B cell (primary cell): ENCODE measurements at places on chromosomes 2 and 18.

GRCh38 chr2:100888601-100889000 lies 68.7 kb downstream of the NPAS2 start:
- no peak for DNase-seq

GRCh38 chr2:183125659-183126341 lies 1.6 kb downstream of the NUP35 start:
- DNase-seq = no peak

- peak; percentile 7 for DNase-seq
Observed at GRCh38 chr2:29317077-29317517, 201.9 kb downstream of the CLIP4 start.

DNA sequence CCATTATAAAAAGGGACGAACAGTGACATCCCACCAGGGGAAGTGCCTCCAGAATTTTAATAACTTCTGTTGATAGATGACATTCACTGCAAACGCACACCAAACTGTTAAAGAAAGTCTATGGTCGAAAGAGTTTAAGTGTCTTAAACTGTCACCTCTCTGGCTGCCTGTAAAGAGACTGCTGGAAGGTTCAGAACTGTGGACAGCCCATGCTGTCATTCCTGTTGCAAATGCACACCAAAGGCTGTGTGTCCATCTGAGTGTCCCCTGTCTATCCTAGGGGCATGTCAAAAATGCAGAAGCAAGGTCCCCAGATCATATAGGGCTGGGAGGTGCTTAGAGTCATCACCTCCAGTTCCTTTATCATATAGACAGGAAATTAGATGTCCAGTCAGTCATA lies 171.8 kb downstream of the CYRIA start:
- no peak for DNase-seq

DNA sequence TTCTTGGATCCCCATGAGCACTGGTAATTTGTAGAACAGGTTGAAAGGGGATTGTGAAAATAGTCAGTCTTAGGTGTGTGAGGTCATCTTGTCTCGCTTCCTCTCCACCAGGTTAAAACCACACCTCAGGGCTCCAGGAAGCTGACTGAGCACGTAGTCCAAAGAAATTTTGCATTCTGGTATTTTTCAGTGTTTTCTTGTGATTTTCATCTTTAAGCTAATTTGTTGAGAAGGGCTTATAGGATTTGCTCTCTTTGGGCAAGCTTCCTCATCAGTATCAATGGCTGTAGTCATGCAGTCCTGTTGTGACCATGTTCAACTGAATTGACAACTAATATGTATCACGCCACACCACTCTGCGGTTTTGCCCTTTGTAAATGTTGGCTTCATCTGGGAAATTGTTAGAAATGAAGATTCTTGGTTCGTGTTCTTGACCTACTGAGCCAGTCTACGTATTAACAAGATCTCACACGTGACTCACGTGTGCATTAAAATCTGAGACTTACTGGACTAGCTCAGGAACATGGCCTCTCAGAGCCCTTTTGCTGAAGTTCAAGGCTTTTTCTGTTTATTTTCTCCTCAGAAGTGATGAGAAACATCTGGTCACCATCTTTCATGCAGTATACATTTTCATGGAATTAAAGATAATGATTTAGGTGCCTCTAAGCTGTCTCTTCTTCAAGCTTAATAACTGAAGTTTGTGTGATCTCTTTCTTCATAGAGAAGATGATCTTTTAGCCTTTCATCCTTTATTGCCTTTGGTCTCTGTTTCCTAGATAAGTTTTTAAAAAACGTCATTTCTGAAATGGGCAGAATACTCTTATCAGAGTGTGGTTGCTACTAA lies 32.8 kb downstream of the FMNL2 start:
- DNase-seq = no peak

GRCh38 chr18:38930881-38931753 lies 1365.5 kb upstream of the CELF4 start:
- DNase-seq = no peak

DNA sequence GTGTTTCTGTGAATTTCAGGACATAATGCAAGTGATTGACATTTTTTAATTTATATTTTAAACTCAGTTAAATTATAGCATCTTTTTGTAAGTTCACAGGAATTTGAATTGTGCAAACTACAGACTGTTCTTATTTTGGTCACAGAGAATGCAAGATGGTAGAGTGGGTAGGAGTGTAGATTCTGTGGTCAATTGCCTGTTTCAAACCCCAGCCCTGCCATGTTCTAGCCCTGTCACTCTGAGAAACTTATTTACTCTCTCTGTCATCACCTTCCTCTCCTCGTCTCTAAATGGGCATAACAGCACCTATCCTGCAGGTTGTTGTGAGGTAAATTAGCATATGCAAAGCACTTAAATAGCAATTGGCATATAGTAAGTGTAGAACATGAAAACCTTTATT lies 879.8 kb downstream of the CPS1 start:
- DNase-seq = no peak

DNA sequence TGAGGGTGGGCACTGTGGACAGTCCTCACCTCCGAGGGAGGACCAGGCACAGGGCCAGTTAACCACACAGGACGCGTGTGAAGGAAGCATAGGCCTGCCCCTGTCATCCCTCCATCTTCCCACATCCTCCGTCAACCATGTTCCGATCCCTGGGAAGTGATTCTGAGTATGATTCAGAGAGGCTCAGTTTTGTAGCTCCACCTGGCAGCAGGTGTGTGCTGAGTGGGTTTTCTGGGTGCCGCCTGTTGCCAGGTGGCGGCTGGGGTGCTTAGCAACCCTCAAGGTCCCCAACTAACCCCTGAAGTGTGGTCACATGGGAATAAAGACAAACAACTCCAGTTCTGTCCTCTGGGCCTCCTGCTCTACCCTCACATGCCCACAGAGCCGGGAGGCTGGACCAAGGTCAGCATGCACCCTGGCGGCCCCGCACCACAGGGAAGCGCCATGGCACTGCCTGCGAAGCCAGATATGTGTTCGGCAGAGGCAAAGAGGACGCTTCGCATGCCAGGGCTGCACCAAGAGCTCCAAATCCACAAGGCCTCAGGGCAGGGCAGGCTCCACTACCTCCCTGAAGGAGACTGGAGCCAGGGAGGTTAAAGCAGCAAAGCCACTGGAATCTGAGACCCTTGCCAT lies 60.0 kb downstream of the ADCY3 start:
- DNase-seq = no peak

DNA sequence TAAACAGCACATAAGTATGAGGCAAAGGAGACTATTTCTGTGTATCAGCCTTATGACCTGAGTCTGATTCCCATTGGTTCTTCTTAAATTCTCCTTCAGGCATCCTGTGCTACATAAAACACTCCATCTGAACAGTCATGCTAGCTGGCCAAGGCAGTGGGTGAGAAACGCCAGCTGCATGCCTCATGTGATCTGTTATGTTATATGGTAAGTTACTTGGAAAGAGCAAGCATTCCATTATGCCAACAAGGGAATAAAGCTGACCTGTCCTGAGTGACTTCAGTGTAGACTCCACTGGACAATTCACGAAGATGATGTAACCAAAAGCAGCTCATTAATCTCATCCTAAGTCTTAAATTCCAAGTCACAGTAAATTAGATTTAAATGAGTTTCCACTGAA lies 216.5 kb upstream of the FN1 start:
- no peak for DNase-seq

DNA sequence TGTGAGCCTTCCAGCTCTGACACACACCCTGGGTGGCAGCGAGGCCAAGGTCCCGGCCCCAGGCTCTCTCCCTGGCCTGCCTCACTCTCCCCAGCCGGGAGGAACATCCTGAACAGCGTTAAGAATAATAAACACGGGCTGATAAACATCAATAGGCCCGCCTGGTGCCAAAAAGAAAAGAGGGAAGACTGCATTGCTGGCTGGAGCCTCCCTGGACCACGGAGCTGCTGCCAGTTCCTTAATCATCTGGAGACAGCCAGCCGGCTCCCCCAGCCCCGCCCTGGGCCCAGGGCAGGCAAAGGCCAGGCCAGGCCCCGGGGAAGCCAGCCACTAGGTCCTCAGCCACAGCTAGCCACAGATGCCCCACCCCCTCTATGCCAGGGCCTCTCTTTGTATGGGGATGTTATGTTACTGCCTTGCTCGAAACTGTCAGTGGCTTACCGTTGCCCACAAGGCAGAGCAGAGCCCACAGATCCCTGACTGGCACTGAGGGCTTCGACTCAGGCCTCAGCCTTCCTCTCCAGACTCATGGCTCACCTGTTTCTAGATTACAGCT lies 293.7 kb downstream of the DYSF start:
- no peak for DNase-seq
